GM12878 (cell line): ENCODE measurements at places on chromosomes 16 and 17.

GRCh38 chr17:74923538-74924249 lies 379 bp upstream of the OTOP2 start:
- DNase-seq = no peak

- no peak for DNase-seq
Observed at GRCh38 chr17:78133971-78134898, 3.7 kb downstream of the TMC8 start.

GRCh38 chr17:45889579-45889978 lies 4.8 kb upstream of the MAPT start:
- DNase-seq = no peak

DNA sequence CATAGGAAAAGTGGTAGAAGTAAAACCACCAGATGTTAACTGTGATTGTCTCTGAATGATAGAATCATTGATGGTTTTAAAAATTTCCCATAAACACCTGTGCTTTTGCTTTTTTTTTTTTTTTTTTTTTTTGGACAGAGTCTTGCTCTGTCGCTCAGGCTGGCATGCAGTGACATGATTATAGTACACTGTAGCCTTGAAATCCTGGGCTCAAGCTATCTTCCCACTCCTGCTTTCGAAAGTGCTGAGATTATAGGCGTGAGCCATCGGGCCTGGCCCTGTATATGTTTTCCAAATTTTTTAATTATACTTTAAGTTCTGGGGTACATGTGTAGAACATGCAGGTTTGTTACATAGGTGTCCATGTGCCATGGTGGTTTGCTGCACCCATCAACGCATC lies 80.5 kb downstream of the NF1 start:
- DNase-seq = no peak

DNA sequence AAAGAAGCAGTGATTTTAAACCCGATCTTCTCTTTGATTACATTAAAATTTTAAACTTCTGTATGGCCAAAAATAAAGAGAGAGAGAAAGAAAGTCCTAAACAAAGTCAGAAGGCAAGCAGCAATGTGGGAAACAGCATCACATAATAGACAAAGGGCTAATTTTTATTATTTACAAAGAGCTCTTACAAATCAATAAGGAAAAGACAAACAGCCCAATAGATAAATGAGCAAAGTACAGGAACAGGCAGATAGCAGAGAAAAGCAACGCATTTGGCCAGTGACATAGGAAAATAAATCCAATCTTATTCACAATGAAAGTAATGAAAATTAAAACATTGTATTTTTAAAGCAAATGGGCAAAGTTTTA lies 93.1 kb downstream of the SALL1 start:
- DNase-seq = no peak

GRCh38 chr17:27453471-27453870 lies 2.8 kb upstream of the KSR1 start:
- no peak for DNase-seq

GRCh38 chr17:13885953-13886889 lies 183.1 kb upstream of the COX10 start:
- no peak for DNase-seq

GRCh38 chr17:38572669-38573365 lies 32.9 kb downstream of the SRCIN1 start:
- DNase-seq = no peak
